ENCODE measurements at places on chromosomes 11 and 22. TPM values are rescaled to one million over a fixed set of nuclear protein-coding genes. Genes with fewer than 3 reads are reported as not detected.

DNA sequence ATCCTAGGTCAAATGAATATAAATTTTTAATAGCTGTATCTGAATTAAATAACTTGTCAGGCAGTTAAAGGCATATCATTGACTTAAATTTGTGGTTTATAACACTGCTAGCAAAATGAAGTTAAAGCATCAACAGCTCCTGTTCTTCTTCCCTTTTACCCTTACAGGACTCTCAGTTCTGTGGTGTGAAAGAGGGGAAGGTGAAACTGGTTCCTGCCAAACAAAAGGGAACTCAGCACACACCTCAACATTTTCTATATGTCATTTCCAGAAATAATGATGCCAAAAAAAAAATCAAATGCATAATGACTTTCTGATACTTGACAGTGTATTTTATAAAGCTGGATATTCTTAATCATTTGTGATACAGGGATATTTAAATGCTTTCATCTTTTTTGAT lies 21.2 kb downstream of the ARL14EP start:
- DNase-seq = no peak

The FXYD6 gene
- 0.86 TPM for total RNA-seq

DNA sequence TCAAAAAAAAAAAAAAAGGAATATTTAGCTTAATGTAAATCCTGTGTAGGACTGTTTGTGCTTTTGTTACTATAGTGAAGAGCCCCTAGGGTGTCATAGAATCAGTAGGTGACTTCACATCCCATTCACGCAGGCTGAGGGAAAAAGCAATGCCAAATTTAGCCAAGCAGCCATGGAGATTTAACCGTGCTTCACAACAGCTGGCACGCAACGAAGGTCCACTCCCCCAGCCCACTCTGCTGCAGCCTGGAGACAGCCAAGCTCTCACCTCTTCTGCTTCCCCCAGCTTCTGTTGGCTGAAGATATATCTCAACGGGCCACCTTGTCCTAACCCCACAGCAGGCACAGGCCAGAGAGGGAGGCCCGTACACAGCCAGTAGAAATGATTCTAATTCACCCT lies 78.8 kb upstream of the BID start:
- DNase-seq = no peak

DNA sequence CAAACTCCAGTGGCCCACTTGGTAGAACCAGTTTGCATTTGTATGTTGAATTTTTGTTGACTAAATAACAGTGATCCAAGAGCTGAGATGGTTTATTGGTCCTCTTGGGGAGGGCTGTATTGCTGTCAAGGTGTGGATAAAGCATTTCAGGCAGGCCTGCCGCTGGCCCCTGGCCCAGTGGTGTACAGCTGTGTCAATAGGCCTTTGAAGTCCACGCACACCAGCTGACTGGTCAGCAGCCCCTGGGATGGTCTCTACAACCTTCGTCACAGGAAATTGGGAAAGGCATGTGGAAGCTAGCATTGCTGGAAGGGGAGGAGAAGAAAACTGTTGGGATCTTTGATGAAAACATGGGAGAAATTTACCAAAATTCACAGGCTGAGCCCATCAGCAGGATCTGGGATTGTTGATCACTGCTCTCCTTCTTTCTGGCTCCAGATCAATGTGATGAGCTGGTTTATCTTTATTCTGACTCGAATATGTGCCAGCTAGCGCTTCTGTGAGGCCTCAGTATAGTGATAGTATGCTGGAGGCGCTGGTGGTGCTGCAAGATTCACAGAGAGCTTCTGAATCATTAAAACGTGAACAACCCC lies 12.5 kb upstream of the E2F8 start:
- DNase-seq = no peak

DNA sequence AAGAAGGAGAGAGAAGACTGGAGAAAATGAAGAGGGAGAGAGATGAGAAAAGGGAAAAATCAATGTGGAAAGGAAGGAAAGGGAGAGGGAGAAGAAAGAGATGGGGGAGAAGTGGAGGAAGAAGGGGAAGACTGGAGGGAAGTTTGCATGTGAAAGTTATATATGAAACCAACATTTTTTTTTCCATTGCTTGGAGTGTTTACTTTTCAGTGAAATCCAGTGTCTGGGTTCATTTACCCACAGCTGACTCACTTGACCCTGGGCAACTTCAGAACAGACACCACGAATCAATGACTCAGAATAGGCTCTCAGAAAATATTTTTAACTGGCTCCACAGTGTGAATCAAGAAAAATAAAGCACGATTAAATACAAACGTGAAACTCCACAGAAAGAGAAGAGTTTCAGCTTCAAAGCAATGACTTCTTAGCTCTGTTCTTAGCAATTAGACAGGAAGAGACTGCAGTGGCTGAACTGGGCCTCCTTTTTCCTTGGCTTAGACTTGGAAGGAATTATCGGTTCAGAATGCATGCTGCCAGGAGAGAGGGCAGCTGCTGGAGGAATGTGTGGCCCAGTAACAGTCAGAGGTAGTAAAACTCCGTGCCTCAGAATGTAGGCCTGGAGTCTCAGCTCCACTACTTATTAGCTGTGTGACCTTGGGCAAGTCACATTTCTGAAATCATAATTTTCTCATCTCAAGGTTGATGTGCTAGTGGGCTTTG lies 237.5 kb downstream of the MIAT start:
- DNase-seq = peak; percentile 94

The SRSF8 gene
- total RNA-seq = 12.8 TPM

GRCh38 chr11:72798361-72798760 lies 4.5 kb upstream of the STARD10 start:
- no peak for DNase-seq

- DNase-seq = no peak
Observed at GRCh38 chr11:130526846-130527245, 78.4 kb downstream of the ADAMTS15 start.

DNA sequence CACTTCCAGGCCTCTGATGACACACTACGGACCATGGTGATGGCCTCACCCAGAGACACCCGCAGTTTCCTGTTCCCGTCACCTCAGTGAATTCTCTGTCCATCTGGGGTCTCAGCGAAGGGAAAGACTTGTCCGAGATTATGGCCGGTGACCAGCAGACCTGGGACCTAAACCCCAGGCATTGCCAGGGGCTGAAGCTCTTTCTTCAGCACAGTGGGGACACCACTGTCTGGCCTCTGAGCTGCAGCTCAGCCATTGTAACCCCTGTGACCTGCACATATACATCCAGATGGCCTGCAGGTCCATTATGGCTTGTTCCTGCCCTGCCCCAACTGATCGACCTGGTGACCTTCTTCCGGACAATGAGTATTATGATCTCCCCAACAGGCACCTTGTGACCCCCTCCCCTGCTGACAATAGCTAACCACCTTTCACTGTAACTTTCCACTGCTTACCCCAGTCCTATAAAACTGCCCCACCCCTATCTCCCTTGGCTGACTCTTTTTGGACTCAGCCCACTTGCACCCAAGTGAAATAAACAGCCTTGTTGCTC lies 22.3 kb downstream of the CBX7 start:
- DNase-seq = no peak

DNA sequence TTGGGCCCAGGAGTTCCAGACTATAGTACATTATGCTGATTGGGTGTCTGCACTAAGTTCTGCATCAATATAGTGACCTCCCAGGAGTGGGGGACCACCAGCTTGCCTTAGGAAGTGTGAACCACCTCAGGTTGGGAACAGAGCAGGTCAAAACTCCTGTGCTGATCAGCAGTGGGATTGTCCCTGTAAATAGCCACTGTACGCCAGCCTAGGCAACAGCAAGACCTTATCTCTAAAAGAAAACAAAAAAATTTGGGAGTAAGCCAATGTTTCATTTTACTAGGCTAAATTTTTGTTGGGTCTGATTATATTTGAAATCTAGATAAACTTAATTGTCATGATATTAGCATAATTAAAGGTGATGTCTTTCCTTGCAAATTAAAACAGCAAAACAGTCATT lies 3.4 kb downstream of the DEPDC5 start:
- DNase-seq = no peak

GRCh38 chr22:38706101-38706900 lies 557 bp downstream of the GTPBP1 start:
- peak; percentile 45 for DNase-seq

The ALX4 gene
- 9.9 TPM for total RNA-seq

The HOATZ gene
- not detected for total RNA-seq

DNA sequence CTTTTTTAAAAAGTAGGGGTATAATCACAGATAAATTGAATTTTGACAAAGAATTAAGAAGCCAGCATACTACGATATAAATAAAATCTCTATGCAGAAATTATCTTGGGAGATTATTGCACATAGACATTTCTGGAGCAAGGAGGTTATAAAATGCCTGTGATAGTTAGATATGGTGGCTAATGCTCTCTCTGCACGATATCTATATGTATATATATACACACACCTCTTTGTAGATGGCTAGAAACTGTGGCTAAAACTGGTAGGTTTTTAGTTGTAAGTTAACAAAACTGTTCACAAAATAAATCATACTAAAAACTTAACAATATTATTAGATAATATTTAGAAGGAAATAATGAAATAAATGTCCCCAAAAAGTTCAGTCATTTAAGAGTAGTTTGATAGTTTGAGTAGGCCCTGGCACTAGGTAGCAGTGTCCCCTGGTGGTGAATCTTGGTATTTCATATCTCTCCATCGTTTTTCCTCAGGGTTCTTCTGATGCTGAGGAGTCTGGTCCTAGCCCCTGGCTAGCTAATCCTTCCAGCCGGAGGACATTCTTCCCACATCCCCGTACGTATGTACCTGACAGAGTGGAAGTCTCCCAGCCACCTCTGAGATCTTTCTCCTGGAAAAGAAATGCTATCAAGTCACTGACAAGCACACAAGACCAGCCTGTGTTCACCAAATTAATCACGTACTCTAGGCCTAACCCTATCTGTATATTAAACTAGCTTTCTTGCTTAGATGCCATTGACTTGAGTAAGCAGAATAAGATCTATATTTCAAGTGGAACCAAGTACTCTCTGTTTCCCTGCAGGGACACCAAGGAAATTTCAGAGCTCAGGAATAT lies 32.2 kb downstream of the ART5 start:
- DNase-seq = peak; percentile 49

The TCN2 gene
- total RNA-seq = 6.2 TPM

DNA sequence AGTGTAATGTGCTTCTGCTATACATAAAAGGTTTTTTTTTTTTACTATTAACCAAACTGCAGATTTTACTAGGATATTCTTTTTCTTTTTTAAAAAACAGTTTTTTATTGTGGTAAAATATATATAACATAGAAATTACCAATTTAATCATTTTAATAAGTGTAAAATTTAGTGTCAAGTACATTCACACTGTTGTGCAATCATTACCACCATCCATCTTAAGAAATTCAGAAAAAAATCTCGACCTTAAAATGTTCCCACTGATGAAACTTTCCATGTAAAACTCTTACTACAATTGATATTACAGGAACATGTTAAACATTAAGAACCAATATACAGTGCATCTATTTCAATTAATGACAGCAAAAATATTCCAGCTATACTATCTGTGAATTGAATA lies 244.8 kb upstream of the FAT3 start:
- DNase-seq = no peak

DNA sequence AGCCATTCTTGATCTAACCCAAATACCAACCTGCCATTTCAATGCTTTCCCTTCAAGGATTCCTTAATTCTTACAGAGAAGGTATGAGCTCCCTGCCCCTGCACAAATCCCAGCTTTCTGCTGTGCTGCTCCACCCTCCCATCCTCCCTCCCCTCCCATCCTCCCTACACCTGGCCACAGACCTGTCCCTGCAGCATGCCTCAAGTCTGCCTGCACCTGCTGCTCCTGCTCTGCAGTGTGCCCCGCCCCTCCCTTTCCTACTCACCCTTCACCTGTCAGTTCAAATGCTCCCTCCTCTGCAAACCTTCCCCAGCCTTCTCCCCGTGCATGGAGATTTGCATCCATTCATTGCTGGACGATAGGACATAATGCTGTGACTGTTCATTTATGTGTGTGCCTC lies 139.9 kb upstream of the NARS2 start:
- DNase-seq = no peak

DNA sequence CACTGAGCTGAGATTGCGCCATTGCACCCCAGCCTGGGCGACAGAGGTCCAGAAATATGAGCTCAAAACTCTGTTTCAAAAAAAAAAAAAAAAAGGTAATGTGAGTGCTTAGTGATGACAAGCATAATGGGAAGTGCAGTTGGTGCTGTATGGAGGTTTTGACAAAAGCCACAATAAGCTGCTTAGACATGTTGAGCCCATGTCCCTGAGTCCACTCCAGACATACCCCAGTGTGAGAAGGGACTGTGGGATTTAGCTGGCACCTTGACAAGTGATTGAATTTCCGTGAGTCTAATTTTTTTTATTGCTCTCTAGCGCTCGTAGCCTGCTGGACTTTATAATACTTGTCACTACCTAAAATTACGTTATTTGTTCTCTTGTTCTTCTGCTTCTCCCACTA lies 15.1 kb upstream of the LGR4 start:
- DNase-seq = no peak

The TMEM191B gene
- total RNA-seq = not detected

- DNase-seq = peak; percentile 52
Observed at GRCh38 chr11:59197991-59198390, 14.7 kb downstream of the MPEG1 start.

DNA sequence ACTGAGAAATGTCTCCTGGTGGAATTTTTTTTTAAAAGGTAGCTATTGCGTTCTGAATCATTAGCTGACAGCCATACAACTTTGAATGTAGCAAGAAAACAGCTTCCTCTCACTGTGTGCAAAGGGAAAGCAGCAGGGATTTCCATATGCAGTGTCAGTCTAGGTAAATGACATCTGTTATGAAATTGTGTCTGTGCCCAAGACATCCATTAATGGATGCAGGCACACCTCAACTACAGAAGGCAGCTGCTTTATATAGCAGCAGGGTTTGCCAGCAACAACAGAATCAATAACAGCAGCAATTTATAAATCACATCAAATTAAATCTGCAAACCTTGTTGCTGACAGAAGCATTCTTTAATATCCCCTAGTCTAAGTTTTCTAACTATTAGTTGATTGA lies 745.3 kb upstream of the RAG2 start:
- DNase-seq = no peak

GRCh38 chr22:46861468-46862367 lies 99.3 kb downstream of the TBC1D22A start:
- DNase-seq = no peak

- peak; percentile 87 for DNase-seq
Observed at GRCh38 chr11:19631712-19632498, 80.7 kb upstream of the NAV2 start.

DNA sequence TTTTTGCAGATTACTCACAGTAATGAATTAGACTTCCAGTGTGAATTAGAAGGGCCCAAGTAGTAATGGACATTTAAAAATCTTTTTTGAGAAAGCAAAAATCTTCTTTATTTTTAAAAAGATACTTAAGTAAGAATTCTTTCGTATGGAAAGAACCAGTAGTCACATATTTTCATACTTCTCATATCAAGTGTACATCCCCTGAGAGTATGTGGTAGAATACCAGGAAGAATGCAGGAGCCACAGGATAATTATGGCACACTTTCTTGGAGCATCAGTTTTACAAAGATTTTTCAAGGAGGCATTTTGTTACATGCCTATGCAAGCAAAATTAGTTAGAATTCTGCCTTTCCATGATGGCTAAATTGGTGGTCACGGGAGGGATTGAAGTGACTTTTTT lies 28.1 kb downstream of the POLD3 start:
- no peak for DNase-seq

All from M059J (cell line).